Left forelimb (tissue), 1 donor: ENCODE measurements at places on chromosomes 2 and 18.

DNA sequence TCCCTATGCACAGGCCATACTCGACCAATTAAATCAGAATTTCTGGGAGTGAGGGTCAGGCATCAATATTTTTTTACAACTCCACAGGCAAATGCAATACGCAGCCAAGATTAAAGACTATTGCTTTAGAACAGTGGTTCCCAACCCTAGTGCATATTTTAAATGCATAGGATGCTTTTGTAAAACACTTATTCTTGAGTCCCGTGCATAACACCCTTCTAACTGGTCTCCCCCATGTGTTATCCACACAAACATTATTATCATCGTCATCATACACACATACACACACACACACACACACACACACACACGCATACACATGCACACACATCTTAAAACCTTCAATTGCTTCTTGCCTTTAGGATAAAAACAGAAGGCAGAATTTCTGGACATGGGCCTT is 145.0 kb upstream of the PELI1 start:
- no peak for DNase-seq

DNA sequence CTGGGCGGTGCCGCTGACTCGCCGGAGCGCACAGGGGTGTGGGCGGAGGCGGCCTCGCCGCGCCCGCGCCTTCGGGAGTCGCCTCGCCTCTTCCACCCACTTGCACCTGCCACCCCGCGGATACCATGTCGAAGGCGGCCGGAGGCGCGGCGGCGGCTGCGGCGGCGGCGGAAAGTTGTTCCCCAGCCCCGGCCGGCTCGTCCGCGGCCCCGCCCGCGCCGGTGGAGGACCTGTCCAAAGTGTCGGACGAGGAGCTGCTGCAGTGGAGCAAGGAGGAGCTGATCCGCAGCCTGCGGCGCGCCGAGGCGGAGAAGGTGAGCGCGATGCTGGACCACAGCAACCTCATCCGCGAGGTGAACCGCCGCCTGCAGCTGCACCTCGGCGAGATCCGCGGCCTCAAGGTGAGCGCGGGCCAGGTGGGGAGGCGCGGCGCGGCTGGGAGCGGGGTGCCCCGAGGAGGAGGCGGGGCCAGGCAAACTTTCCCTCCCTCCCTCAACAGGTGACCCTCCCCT is 766 bp downstream of the CCDC85A start:
- DNase-seq: peak; percentile 66

- no peak for DNase-seq
These were observed 442.2 kb upstream of the RAB12 start for GRCh38 chr18:8167026-8167425.

GRCh38 chr2:197249381-197250083 is 61.0 kb downstream of the ANKRD44 start:
- no peak for DNase-seq

GRCh38 chr2:22382479-22383169 is 1002.4 kb upstream of the KLHL29 start:
- DNase-seq: no peak

- no peak for DNase-seq
These were observed 145.4 kb upstream of the ETAA1 start for GRCh38 chr2:67251741-67252140.
